ENCODE measurements at places on chromosomes 6 and 20.

DNA sequence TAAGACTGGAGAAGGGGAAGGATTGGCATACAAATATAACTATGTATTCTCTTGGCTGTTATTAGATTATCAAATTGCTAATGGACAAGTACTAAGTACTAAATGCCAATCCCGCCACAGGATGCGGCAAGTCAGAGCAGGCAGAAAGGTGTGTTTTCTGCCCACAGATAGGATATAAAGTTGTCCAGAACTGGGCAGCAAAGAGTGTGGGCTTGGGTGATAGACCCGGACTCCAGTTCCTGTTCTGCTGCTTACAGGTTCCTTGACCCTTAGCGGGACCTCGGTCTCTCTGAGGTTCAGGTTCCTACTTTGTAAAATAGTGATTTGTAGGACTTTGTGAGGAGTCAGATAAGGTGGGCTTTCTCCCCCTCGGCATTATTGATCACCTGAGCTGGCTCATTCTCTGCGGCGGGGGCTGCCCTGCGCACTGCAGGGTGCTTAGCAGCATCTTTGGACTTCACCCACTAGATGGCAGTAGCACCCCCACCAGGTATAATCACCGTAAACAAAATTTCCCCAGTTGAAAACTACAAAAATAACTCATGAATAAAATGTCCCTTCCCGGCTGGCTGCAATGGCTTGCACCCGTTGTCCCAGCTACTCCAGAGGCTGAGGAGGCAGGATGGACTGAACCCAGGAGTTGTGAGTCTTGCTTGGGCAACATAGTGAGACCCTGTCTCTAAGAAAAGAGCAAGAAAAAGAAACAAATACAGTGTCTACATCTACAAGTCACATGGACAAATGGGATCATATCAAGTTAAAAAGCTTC is 193.1 kb downstream of the DOK5 start:
- no peak for DNase-seq

DNA sequence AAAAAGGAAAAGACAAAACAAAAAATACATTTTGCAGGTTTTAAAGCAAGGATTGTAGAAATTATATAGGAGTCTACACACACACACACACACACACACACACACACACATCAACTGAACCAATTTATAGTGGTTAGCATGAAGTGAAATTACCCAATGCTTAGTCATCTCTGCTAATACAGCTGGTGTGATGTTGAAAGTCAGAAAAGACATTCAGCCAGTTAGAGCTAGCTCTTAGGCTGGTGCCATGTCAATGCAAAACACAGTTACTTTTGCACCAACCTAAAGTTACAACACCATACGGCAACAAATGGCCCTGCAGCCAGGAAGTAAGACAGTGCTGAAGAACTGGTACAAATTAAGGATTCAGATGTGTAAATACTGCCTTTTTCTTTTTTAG is 15.2 kb downstream of the FAM210B start:
- DNase-seq, result no peak

DNA sequence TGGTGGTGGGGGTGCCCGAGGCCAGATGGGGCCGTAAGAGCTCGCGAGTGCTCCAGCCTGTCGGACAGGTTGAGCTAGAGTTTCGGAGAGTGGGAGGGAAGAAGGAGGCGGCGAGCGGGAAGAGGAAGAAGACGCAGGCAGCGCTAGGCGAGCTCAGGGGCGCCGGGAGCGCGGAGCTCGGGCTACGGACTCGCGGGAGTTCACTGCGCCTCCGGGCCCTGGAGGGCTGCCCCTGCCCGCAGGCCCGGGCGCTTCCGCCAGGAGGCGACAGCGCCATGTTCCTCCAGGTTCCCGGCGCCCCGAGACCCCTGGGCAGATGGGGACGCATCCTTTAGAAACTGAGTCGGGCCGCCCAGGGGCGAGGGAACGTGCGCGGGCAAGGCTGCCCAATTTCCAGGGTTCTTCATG is 984 bp downstream of the TFAP2C start:
- no peak for DNase-seq

GRCh38 chr6:110554441-110554840 is 78.0 kb upstream of the SLC22A16 start:
- DNase-seq, result no peak

All from cortex of kidney (tissue), 1 donor.